ENCODE measurements at places on chromosomes 5 and 9.

DNA sequence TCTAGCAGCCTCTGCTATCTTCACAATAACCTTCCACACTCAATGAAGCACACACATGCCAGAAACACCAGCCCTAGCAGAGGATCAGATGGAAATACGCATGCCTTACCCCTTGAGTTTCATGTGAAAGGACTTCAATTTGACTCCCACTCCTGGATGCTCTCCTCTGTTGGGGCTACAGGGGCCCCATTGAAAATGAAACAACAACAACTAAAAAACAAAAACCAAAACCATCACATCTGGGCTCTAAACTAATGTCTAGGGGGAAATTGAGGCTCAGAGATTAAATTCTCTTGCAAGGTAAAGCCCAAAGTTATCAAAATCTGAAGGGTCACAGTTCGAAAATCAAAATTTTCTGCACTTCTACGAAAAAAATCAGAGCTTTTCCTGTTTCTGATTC, 7.9 kb upstream of the RFESD start:
- no peak for DNase-seq

- peak; percentile 17 for DNase-seq
Measured at GRCh38 chr5:88452820-88453219, 184.2 kb upstream of the TMEM161B start.

- DNase-seq: no peak
Measured at GRCh38 chr9:136050266-136050700, 44.8 kb downstream of the NACC2 start.

- no peak for DNase-seq
Measured at GRCh38 chr5:179793468-179794139, at the start of gene LTC4S. Gene LTC4S (plus strand): TSS chr5:179793986. CDS start chr5:179794081, 95 bp downstream.

DNA sequence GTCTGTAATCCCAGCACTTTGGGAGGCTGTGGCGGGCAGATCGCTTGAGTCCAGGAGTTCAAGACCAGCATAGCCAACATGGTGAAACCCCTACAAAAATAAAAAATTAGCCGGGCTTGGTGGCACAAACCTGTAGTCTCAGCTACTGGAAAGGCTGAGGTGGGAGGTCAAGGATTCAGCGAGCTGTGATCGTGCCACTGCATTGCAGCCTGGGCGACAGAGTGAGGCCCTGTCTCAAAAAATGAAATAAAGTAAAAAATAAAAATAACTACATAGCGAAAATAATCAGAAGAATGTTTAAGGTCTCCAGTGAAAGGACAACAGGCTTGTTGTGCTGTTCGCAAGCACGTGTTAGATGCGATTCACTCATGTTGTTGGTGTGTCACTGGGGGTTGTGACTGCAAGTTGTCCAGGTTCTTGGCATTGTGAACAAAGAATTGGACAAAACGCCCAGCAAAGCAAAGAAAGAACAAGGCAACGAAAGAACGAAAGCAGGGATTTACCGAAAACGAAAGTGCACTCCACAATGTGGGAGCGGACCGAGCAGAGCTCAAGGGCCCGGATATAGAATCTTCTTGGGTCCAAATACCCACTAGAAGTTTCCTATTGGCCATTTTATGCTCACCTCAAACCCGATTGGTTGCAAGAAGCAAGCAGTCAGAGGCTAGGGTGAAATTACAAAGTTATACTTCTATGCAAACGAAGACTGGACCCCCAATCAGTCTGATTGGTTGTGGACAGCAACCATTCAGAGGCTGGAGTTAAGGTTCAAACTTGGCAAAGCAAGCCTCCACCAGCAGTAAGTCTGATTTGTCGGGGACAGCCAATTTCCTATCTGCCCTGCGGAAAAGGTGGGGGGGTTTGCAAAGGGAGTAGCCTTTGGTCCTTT, 844 bp upstream of the MCCC2 start:
- peak; percentile 38 for DNase-seq

GRCh38 chr5:154977409-154977808, 36.1 kb upstream of the KIF4B start:
- DNase-seq: no peak

DNA sequence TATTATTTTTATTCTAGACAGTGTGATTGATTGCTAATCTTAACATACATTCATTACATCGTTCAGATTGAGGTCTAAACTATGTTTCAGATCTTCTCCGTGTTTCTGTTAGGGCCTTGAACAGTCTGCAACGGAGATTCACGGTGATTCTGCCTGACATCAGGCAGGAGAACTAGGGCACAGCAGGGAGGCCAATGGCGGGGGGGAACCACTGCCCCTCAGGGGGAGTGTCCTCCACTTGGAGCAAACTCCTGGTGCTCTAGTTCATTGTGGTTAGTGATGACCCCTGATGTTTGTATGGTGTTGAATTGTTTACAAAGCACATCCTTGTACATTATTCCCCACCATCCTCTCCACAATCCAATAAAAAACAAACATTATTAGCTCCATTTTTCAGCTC, 173.5 kb downstream of the ZNF608 start:
- DNase-seq: no peak

- no peak for DNase-seq
Measured at GRCh38 chr5:76582230-76583162, 40.7 kb downstream of the F2RL2 start.

DNA sequence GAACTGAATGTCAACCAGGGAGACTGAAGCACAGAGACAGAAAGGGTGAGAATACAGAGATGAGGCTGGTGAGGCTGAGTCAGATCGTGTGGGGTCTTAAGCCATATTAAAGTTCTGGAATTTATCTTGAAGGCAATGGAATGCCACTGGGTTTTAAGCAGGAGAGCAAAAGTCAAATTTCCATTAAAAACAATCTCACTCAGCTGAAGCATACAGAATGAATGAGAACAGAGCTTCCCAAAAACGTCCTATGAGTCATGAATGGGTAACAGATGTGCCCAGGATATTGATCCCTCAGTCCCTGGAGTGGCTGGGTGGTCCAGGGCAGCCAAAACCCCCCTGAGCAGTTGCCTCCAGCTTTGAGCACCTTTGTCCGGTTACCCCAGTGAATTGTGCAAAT, 44.9 kb downstream of the PFDN1 start:
- DNase-seq: no peak

DNA sequence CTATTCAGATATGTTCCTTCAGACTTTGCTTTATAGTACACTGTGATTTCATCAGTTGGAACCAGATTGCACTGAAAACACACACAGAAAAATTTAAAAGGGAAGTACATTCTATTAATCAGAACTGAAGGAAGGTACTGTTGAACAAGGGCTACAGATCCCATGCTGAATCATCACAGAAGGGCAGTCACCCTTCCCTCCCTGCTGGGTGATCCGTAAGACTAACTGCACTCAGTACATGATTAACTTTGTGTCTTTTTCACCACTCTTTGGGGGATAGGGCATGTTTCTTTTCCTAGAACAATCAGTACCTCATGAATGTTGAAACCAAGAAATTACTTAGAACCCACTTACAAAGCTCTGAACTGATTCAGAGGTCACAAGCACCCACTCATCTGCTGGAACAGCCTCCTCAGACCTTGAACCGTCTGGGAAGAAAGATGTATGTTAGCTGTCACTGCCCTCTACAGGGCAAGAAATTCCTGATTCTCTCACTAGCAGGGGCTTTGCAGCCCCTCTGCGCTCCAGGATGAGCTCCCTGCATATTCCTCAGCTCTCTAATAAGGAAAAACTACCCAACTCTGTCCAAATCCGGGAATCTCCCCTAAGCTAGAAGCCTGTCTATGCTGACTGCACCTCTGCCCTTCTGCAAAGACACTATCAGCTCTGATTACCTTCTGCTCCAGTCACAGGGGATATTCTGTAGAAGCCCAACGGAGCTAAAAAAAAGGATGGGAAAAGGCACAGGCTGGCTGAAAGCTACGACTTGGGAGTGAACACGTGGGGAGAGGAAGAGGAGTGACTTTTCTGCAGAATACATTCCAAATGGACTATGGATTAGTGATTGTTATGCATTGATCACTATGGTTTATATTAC, 51.0 kb downstream of the IARS1 start:
- DNase-seq: no peak

DNA sequence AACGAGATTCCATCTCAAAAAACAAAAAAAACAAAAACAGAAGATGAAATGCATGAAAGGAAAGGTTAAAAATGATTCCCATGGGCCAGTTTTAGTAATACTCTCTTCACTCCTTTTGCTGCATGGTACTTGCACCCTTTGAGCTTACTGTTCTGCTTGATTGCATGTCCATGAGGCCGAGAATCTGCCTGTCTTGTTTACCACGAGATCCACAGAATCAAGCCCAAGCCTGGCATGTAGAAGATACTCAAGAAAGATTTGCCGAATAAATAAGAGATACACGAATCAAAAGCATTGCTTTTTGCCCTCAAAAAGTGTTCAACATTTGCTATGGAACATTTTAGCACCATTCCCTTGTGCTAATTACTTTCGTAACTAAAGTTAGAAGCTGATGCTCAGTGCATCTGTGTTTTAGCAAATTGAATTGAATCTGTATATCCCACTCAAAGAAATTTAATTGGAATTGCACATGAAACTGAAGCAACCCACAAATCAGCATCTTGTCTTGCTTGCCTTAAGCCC, 1.1 kb downstream of the FAXDC2 start:
- no peak for DNase-seq

DNA sequence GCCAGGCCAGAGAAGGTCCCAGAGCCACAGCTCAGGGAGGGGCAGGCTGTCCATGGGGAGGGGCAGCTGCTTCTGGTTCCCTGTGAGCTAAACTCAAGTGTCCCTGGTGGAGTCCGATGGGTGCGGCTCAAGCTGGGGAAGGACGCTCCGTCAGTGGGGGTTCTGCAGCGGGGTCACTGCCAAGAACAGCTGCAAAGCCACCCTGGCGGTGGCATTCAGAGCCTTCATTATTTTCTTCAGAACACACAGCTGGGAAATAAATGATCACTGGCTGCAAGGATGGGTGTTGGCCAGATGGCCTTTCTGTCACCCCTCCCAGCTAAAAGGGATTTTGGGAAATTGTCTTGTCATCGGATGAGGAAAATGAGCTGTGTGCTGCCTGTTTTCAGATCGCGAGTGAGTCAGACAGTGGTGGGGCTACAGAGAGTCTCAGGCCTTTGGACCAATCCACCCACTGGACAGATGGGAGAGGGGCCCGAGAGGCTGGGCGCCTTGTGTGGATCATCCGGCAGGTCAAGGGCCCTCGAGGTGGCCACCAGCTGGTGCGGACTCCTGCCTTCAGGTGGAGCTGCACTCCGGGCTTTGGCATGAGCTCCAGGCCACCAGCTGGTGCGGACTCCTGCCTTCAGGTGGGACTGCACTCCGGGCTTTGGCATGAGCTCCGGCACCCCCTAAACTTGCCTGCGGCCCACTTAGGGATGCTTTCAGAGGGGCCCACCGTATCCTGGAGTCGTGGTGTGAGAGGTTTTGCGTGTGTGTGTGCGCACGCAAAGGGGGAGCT, 17.9 kb upstream of the GFPT2 start:
- no peak for DNase-seq

- DNase-seq: no peak
Measured at GRCh38 chr5:88226881-88227450, 41.7 kb downstream of the TMEM161B start.

DNA sequence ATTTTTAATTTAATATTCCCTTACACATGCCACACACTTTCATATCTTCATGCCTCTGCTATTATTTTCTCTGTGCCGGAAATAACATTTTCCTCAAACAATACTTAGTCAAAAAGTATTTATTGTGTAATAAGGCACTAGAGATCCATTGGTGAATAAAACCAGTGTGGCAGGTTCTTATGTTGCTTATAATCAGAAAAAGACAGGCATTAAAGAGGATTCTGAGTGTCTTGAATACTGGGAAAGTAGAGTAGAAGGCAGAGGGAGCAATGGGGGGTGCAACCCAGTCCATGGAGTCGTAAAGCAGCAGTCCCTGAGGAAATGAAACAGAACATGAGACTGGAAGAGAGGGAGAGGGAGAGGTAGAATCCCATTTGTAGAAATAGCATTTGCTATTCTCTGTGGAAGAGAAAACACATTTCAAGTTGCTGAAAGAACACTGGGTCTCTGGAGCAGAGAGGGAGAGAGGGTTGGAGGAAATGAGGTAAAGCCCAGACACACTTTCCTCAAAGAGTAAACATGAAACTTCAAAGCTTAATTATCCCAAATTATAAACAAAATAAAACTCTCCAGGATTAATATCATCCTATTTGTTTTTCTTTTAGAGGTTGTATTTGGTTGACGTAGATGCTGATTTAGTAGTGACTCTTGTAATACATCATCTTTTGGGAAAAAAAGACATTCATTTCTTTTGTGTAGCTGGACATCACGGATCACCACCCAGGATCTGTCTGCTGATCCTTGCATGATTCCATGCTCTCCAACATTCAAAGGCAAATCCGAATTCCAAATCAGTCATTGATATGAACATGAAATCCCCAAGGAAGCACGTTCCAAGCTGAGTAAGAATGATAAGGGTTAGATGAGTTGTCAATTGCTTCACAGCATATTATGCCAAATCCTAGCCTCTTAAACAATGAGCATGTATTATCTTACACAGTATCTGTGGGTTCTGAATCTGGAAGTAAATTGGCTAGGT, 37.4 kb upstream of the GRAMD2B start:
- DNase-seq: no peak

- DNase-seq: peak; percentile 68
Measured at GRCh38 chr5:178895615-178896571, at the start of gene ZFP2. Gene ZFP2 (plus strand): TSS chr5:178895913. CDS start chr5:178931314, 35,401 bp downstream.
